ENCODE measurements at places on chromosomes 6 and 20. TPM values are rescaled to one million over a fixed set of nuclear protein-coding genes. Genes with fewer than 3 reads are reported as not detected.

The WFDC5 gene
- not detected for total RNA-seq

The DPPA5 gene
- not detected for total RNA-seq

The ZCCHC3 gene
- 11.4 TPM for total RNA-seq

The NKAPL gene
- total RNA-seq: 0.57 TPM

The GCNT2 gene
- total RNA-seq: 18.9 TPM

The DEFB114 gene
- not detected for total RNA-seq

The GABRR1 gene
- 0.10 TPM for total RNA-seq
